ENCODE measurements at places on chromosomes 4 and X.

GRCh38 chr4:3107691-3108121, 33.2 kb downstream of the HTT start:
- no peak for DNase-seq

- DNase-seq = no peak
Observed at GRCh38 chr4:76704133-76704881, 193.6 kb downstream of the SOWAHB start.

DNA sequence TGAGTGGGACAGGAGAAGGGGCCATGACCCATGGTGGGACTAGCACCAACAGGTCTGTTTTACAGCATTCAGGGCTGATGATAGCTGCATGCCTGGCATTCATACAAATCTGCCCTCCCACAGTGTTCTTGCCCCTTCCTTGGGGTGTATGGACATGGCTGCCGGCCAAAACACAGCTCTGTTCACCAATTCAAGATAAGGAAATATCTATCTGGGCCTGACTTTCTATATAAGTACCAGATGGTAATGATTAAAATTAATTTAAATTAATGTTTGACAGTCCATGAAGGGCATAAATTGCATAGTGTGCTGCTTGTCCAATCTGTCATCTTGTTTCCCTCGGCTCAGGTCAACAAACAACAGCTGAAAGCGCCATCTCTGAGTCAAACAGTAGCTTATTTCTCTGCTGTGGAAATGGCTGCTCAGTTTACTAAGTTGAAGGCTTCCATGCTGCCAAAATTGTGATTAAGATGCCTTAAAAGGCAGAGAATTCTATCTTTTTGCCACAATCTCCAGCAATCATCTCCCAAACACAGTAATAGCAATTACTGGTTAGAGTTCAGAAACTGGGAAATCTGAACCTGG, 67.0 kb upstream of the TSPAN7 start:
- no peak for DNase-seq

- no peak for DNase-seq
Observed at GRCh38 chr4:8723222-8723980, 130.8 kb downstream of the CPZ start.

GRCh38 chr4:79759793-79760192, 313.2 kb downstream of the ANTXR2 start:
- no peak for DNase-seq

DNA sequence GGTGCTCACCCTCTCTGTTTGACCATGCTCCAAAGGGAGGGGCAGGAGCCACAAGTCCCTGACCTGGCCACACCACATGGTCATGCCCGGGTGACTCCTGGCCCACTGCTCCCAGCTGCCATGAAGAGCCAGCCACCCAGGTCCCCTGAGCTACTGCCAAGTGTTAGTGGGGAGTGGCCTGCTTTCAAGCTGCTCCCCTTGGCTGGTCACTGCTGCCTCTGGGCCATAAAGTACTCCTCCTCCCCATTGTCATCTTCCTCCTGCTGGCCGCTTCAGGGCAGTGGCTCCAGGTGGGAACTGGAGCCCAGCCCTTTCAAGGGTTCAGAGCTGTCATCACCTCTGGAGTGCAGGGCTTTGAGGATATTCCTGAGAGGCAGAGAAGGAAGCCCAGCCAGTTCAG, 27.3 kb upstream of the RBBP7 start:
- no peak for DNase-seq

DNA sequence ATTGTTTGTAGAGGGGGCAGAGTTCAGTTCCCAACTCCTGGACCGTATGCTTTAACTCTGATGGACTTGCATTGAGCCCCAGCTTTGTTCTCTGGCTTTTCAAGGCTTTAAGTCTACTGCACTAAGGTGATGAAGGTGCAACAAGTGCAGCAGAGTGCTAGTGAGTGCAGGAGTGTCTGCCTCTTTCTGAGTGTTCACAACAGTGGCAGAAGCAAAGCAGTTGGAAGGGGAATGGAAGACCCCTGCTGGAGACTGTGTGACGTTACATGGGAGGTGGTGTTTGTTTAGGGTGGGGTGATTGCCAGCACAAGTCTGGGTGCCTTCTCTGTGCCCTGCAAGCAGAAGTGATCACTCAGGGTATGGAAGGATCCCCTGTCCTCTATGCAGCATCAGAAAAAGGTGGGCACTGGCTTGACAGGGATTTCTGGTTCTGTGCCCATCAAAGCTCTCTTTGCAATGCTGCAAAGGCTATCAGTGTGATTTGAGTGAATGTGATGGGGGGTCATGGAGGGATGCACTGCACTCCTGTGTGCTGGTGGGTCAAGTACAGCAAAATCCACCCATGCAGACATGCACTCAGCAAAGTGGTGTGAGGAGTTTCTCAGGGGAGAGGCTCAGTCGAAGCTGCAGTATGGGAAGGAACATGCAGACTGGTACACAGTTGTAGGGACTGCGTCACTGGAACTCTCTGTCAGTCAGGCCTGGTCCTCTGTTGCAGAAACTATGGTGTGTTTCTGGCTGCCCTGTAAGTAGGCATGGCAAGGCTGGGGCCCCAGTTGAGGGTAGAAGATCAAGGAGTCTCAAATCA, 70.9 kb upstream of the UGT2B7 start:
- no peak for DNase-seq

DNA sequence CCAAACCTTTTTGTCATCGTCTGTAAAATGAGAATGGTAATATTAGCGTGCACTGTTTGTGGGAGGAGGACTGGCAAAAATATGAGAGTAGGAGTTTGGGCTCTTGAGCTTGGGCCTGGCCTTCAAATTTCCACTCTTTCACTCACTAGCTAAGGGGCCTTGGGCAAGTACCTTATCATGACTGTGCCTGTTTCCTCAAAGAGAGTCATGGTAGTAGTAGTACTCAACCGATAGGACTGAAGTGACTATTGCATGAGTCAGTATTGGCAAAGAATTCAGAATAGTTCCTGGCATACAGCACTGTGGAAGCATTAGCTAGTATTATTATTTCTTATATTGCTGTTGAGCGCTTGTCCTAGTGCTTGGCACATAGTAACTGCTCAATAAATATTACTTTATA, 16.0 kb upstream of the RBM3 start:
- DNase-seq = no peak

GRCh38 chr4:48333587-48333986, 7.7 kb upstream of the SLAIN2 start:
- no peak for DNase-seq

GRCh38 chr4:20159516-20159915, 92.2 kb upstream of the SLIT2 start:
- DNase-seq = no peak

DNA sequence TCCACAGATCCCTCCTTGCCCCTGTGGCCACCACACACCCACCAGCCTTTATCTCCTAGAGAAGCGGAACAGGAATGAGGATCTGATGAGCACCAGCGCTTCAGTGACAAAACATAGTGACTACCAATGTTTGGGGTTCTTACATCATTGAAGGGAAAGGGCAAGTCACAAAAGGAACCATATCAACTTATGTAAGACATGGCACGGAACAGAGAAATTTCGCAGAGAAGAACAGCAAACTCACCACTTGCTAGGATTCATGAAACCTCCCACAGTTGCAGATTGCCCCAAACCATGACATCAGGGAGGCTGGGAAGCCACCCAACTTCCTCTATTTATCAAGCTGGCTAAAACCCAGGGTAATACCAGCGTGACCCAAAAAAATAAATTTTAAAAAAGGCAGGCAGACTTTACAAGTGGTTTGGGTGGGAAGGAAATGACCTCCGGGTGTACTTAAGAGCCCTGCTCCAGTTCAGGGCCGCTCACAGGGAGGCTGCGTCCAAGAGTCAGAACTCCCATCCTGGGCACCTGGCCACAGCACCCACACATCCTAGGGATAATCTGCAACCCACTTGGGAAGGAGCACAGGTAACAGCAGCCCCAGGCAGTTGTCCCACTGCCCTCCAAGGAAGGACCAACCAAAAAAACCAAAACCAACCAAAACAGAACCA, 36.0 kb downstream of the ADGRG2 start:
- no peak for DNase-seq

GRCh38 chrX:71616672-71617529, 1.4 kb downstream of the CXCR3 start:
- DNase-seq = no peak

DNA sequence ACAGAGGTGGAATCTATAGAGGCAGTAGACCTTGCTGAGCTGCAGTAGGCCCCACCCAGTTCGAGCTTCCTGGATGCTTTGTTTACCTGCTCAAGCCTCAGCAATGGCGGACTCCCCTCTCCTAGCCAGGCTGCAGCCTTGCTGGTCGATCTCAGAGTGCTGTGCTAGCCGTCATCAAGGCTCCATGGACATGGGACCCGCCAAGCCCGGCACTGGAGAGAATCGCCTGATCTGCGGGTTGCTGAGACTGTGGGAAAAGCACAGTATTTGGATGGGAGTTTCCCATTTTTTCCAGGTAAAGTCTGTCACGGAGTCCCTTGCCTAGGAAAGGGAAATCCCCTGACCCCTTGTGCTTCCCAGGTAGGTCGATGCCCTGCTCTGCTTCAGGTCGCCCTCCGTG, 124.8 kb upstream of the KLF8 start:
- DNase-seq = no peak

- DNase-seq = no peak
Observed at GRCh38 chr4:55906989-55907388, 41.8 kb upstream of the CEP135 start.

- DNase-seq = no peak
Observed at GRCh38 chr4:142419712-142420111, 426.4 kb downstream of the INPP4B start.

GRCh38 chrX:20060961-20061748, 55.6 kb downstream of the MAP7D2 start:
- no peak for DNase-seq

- no peak for DNase-seq
Observed at GRCh38 chr4:1728061-1728980, 7.0 kb downstream of the TACC3 start.

DNA sequence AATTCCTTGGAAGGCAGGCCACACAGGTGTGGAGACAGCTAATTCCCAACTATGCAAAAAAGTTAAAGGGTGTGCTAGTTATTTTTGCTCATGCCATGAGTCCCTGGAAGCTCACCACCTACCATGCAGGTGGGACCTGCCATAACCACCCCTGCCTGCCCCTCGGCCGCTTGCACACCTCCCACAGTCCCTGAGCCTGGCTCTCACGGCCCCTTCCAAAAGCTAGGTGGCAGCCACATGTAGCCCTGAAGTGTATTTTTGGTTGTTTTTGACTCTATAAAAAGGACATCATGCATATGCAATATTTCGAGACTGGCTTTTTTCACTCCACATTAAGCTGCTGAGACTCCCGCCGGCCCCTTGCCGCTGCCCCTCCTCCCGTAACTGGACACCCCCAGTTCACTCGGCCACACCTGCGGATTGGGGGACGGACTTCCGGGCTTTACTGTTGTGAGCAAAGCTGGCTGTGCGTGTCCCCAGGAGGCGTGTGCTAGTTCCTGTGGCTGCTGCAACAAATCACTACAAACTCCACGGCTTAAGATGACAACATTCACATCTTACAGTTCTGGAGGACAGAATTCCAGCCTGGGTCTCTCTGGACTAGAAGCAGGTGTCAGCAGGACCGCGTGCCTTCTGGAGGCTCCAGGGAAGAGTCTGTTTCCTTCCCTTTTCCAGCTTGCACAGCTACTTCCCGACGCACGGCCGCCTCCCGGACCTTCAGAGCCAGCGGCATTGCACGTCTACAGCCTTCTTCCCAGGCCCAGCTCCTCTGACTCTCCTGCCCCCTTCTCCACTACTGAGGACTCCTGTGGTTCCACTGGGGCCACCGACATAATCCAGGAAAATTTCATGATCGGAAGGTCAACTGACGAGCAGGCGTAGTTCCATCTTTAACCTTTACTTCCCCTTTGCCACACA, 24.8 kb downstream of the ZFYVE28 start:
- no peak for DNase-seq

- DNase-seq = no peak
Observed at GRCh38 chr4:7043284-7044136, at the start of gene TADA2B. TADA2B (plus strand) TSS chr4:7043372; CDS start chr4:7043580, 208 bp downstream.

GRCh38 chr4:138405466-138405891, 163.3 kb upstream of the SLC7A11 start:
- DNase-seq = no peak

DNA sequence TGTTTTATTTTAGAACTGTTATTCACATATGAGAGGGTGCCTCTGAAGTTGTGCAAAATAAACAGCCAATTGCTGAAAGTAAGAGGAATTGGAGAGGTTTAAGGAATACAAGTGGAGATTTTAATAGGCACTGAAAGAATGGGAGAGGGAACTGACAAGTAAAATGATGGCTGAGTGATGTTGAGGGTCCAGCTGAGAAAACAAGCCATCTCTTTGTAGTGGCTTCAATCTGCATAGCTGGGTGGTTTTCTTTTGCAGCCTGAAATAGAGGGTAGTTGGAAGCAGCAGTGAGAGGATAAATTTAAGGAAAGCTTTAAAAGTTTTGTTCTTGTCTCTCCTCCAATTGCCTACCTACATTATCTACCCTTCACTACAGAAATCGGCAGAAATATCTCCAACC, 106.7 kb upstream of the DGKK start:
- no peak for DNase-seq

- DNase-seq = no peak
Observed at GRCh38 chr4:76821641-76822040, 76.3 kb downstream of the SOWAHB start.

- DNase-seq = no peak
Observed at GRCh38 chrX:30270639-30271038, 23.7 kb downstream of the MAGEB1 start.

DNA sequence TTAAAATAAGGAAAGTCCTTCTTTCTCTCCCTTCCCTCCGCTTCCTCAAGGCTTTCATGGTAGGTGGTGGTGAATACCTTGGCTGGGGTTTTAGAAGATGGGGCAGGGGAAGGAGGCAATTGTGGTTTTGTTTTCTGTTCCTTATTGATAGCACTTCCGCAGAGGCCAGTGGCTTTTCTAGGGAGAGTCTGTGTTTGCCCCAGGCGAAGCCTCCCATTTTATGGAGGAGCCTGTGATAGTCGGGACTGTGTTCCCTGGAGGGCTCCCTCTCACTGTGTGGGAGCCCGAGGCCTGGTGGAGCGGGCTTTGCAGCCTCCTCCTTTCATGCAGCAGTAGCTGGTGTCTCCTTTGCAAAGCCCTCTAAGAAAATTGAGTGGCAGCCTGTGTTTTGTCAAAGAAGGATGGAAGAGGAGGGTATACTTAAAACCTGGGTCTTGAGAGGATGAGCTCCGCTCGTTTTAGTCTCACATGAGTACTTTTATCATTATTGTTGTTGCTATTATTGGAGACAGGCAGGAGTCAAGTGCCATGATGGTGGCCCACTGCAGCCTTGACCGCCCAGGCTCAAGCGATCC, 29.8 kb upstream of the STOX2 start:
- DNase-seq = no peak

GRCh38 chr4:183362916-183363542, 40.8 kb upstream of the CLDN24 start:
- DNase-seq = no peak

- no peak for DNase-seq
Observed at GRCh38 chrX:153179131-153179530, at the start of gene MAGEA1. MAGEA1 (plus strand) TSS chrX:153179284; CDS start chrX:153182390, 3,106 bp downstream.

GRCh38 chr4:33425936-33426335, 2705.8 kb downstream of the PCDH7 start:
- no peak for DNase-seq

DNA sequence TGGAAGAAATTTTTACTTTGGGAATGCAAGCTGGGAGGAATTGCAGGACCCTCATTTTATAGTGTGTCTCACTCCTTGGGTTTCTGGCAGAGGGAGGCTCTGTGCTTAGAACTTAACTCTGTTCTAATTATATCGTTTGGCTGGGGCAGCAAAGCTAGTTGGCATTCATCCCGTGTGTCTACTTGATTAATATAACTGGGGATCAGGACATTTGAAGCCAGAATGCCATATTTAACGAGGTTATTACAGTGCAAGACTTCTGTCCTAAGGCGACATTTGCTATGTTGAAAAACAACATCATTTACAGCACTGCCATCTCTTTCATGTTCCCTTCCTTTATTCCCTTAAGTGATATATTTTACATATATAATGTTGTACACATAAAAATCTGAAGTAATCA, 179.1 kb upstream of the TBC1D9 start:
- no peak for DNase-seq
